ENCODE measurements at places on chromosomes 5 and 9. TPM values are rescaled to one million over a fixed set of nuclear protein-coding genes. Genes with fewer than 3 reads are reported as not detected.
A peak's percentile ranks its signal among the peaks of the same experiment; 100 is the strongest.

The PCDHB14 gene
- total RNA-seq, result 5.5 TPM

The PLAC8L1 gene
- not detected for total RNA-seq

GRCh38 chr9:115941561-115942315 is 211.9 kb upstream of the PAPPA start:
- H3K27ac ChIP-seq, result no peak overlapping the region
- H3K4me1 ChIP-seq, result no peaks in the 10 kb centered on the region
- H3K4me3 ChIP-seq, result no peak overlapping the region

GRCh38 chr5:120254385-120254784 is 209.7 kb upstream of the PRR16 start:
- H3K27me3 ChIP-seq, result no peaks in the 10 kb centered on the region
- no peak overlapping the region for H3K4me3 ChIP-seq
- peaks cover 7% of the 10 kb centered on the region for H3K4me1 ChIP-seq
- H3K36me3 ChIP-seq, result no peaks in the 10 kb centered on the region
- DNase-seq, result no peak

DNA sequence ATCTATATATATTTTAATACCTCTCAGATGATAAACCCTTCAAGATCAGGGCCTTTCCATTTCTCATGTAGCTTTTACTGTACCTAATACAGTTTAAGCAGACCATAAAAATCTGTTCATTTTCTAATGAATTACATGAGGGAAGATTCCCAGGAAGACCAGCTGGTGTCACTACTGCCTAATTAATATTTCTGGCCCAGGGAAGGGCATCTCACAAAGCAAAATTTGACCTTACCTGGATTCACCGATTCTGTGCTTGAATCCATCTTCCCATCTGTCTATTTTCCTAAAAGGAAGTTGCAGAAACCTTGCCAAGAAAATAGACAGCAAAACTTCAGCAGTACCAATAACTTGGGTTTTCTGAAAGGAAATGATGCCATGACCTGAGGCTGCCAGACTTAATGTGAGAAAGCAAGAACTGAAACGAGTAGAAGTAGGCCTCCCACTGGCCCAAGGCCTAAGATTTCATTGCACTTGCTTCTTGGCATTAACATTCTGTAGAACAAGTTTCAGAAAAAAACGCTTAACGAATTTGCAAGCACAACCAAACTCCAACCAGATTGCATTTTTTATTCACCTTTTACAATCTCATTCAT is 83.0 kb upstream of the GLIS3 start:
- no peaks in the 10 kb centered on the region for H3K36me3 ChIP-seq
- no peak overlapping the region for H3K27ac ChIP-seq
- no peaks in the 10 kb centered on the region for H3K27me3 ChIP-seq
- no peaks in the 10 kb centered on the region for H3K4me1 ChIP-seq

The SLC1A1 gene
- 0.68 TPM for total RNA-seq

GRCh38 chr5:138725818-138726416 is 27.3 kb upstream of the CTNNA1 start:
- no peaks in the 10 kb centered on the region for H3K27me3 ChIP-seq
- H3K4me3 ChIP-seq, result no peak overlapping the region

The SH3GL2 gene
- total RNA-seq, result not detected

GRCh38 chr5:154508114-154508513 is 30.1 kb upstream of the HAND1 start:
- no peaks in the 10 kb centered on the region for H3K4me1 ChIP-seq
- peaks cover 4% of the 10 kb centered on the region for H3K27me3 ChIP-seq
- DNase-seq, result no peak
- no peak overlapping the region for H3K27ac ChIP-seq
- no peaks in the 10 kb centered on the region for H3K36me3 ChIP-seq

GRCh38 chr5:41009232-41009631 is 61.9 kb downstream of the MROH2B start:
- H3K27me3 ChIP-seq, result no peaks in the 10 kb centered on the region
- DNase-seq, result peak; percentile 61
- peaks cover 9% of the 10 kb centered on the region for H3K4me1 ChIP-seq
- no peak overlapping the region for H3K27ac ChIP-seq
- H3K36me3 ChIP-seq, result no peaks in the 10 kb centered on the region
